ENCODE measurements at places on chromosomes 3 and 15. TPM values are rescaled to one million over a fixed set of nuclear protein-coding genes. Genes with fewer than 3 reads are reported as not detected.

CLRN1 gene
- not detected for total RNA-seq

FETUB gene
- not detected for total RNA-seq

SLC6A11 gene
- not detected for total RNA-seq

EEFSEC gene
- total RNA-seq = 1.8 TPM

TLR9 gene
- total RNA-seq = not detected

LIPH gene
- total RNA-seq = 0.13 TPM
